ENCODE measurements at places on chromosomes 3 and 15. TPM values are rescaled to one million over a fixed set of nuclear protein-coding genes. Genes with fewer than 3 reads are reported as not detected.

DNA sequence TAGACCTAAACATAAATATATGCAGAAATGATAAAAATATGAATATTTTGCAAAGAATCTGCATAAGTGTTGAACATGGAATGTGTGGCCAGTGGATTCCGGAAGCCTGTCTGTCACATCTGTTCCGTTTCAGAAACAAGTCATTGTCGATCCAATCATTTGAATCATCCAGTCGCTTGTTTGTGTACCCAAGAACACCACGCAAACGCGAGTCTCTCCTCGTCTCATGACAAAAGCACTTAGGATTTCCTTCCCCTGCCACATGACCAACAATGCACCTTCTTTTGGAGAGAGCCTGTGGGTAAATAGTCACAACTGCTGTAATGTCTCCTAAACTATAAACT lies 80.2 kb downstream of the FMN1 start:
- no peak for DNase-seq

GRCh38 chr3:188197388-188197847 lies 43.5 kb downstream of the LPP start:
- DNase-seq = no peak

- no peak for DNase-seq
These were observed 15.0 kb upstream of the PSMD6 start for GRCh38 chr3:64038253-64038767.

The FBXL22 gene
- 16.0 TPM for total RNA-seq

GRCh38 chr3:177596248-177596815 lies 399.1 kb upstream of the TBL1XR1 start:
- DNase-seq = no peak

The SNAP23 gene
- total RNA-seq = 28.1 TPM

GRCh38 chr3:72432246-72432645 lies 416.0 kb downstream of the SHQ1 start:
- no peak for DNase-seq
